ENCODE measurements at places on chromosomes 16 and 17. TPM values are rescaled to one million over a fixed set of nuclear protein-coding genes. Genes with fewer than 3 reads are reported as not detected.

PYY gene
- polyA plus RNA-seq: not detected

HLF gene
- polyA plus RNA-seq: 17.0 TPM

MOSMO gene
- polyA plus RNA-seq: 10.4 TPM

TLCD1 gene
- 1.5 TPM for polyA plus RNA-seq

NXPH3 gene
- polyA plus RNA-seq: 5.9 TPM

TBC1D3D gene
- not detected for polyA plus RNA-seq

SPAG7 gene
- 164 TPM for polyA plus RNA-seq

RHBDF2 gene
- polyA plus RNA-seq: 11.2 TPM

KCNJ12 gene
- 9.9 TPM for polyA plus RNA-seq

ARSG gene
- 2.8 TPM for polyA plus RNA-seq

TMIGD1 gene
- polyA plus RNA-seq: not detected

HAP1 gene
- polyA plus RNA-seq: 0.05 TPM

PIPOX gene
- 0.48 TPM for polyA plus RNA-seq

HOXB1 gene
- not detected for polyA plus RNA-seq

SEPTIN12 gene
- not detected for polyA plus RNA-seq

GP1BA gene
- 0.16 TPM for polyA plus RNA-seq

TBX2 gene
- 9.5 TPM for polyA plus RNA-seq

NPIPA2 gene
- polyA plus RNA-seq: 2.1 TPM

ITGAD gene
- polyA plus RNA-seq: not detected

SPATA32 gene
- polyA plus RNA-seq: not detected

TMEM100 gene
- 13.2 TPM for polyA plus RNA-seq

CTF1 gene
- polyA plus RNA-seq: 13.1 TPM

RUNDC3A gene
- 1.6 TPM for polyA plus RNA-seq

PRR29 gene
- polyA plus RNA-seq: 0.45 TPM

IRF8 gene
- 1.6 TPM for polyA plus RNA-seq

ACACA gene
- polyA plus RNA-seq: 8.9 TPM

NPIPA7 gene
- polyA plus RNA-seq: 7.4 TPM

KRTAP4-4 gene
- polyA plus RNA-seq: not detected

LUC7L gene
- polyA plus RNA-seq: 32.1 TPM

HS3ST2 gene
- polyA plus RNA-seq: 0.70 TPM

MYOCD gene
- 12.9 TPM for polyA plus RNA-seq

TM4SF5 gene
- polyA plus RNA-seq: not detected

HGS gene
- polyA plus RNA-seq: 48.6 TPM

CDH3 gene
- polyA plus RNA-seq: 0.09 TPM

ASGR2 gene
- polyA plus RNA-seq: 0.14 TPM
